ENCODE measurements at places on chromosomes 3 and 15.

DNA sequence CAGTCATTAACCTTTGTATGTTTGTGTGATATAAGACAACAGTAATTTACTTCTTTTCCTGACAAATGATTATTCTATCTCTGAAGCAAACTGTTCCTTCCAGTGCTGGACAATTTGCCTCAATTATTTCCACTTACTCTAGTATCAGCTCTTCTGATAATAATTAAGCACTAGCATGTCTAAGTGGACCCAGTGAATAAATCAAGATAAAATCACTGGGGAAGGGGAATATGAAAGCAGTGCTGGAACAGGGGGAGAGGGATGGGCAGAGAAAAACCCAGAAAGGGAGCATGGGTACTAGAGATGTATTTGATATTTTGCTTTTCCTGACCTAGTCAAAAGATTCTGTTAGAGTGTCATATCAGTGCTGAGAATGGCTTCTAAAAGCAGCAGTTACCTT, 54.2 kb downstream of the SYN2 start:
- H3K27ac ChIP-seq: no peak overlapping the region
- DNase-seq: no peak
- H3K4me3 ChIP-seq: no peak overlapping the region
- no peaks in the 10 kb centered on the region for H3K4me1 ChIP-seq
- H3K36me3 ChIP-seq: no peaks in the 10 kb centered on the region

- no peak overlapping the region for H3K4me3 ChIP-seq
- no peak for DNase-seq
- peaks cover 64% of the 10 kb centered on the region for H3K4me1 ChIP-seq
- H3K27me3 ChIP-seq: no peaks in the 10 kb centered on the region
- no peaks in the 10 kb centered on the region for H3K36me3 ChIP-seq
- no peak overlapping the region for H3K27ac ChIP-seq
Observed at GRCh38 chr15:58458076-58458475, 26.3 kb downstream of the LIPC start.

DNA sequence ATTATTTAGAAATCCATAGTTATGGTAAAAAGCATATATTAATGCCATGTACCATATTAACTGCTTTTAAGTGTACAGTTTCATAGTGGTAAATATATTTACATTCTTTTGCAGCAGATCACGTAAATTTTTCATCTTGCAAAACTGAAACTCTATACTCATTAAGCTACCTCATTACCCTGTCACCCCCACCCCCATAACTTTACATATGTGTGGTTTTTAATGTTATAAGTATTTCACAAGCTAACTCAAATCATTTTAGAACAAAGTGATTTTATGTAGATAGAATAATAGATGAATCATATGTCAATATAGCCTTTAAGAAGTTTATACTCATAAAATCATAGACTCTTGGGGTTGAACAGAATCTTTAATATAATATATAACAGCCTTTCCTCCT, 7.1 kb upstream of the TP63 start:
- no peak overlapping the region for H3K27ac ChIP-seq
- no peaks in the 10 kb centered on the region for H3K27me3 ChIP-seq
- no peak overlapping the region for H3K4me3 ChIP-seq
- no peak for DNase-seq
- H3K4me1 ChIP-seq: peaks cover 31% of the 10 kb centered on the region

GRCh38 chr15:69947394-69947793, 150.3 kb downstream of the TLE3 start:
- DNase-seq: no peak
- H3K27me3 ChIP-seq: peaks cover 7% of the 10 kb centered on the region
- no peak overlapping the region for H3K27ac ChIP-seq
- H3K36me3 ChIP-seq: no peaks in the 10 kb centered on the region
- H3K4me3 ChIP-seq: no peak overlapping the region

DNA sequence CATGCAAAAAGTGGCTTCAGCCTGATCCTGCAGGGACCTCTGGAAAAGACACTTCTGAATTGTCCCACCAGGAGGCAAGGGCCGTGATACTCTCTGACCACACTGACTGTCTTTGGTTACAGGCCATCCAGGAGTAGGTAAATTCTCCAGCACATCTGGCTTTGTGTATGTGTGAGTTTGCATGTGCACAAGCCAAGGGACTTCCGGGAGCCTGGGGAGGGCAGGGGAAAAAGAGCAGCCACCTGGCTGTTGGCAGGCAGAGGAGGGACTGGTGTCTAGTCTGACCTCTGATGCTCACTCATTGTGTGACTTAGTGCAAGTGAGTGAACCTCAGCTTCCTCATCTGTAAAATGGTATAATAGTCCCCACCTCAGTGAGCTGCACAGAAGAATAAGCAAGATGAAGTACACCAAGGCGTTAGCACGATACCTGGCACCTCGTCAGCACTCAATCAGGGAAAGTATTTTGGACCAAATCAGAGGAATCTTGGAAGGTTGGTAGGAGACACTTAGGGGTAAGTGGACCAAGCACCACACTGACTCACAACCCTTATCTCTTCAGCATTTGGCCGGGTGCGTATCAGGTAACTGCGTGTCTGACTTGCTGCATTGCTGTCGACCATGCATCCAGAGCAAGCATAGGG, 19.1 kb downstream of the KLHL6 start:
- H3K27ac ChIP-seq: no peak overlapping the region
- H3K36me3 ChIP-seq: peaks cover 23% of the 10 kb centered on the region
- no peaks in the 10 kb centered on the region for H3K27me3 ChIP-seq

GRCh38 chr3:121667333-121667732, 6.6 kb upstream of the HCLS1 start:
- H3K36me3 ChIP-seq: peaks cover 63% of the 10 kb centered on the region
- H3K4me1 ChIP-seq: no peaks in the 10 kb centered on the region
- H3K27me3 ChIP-seq: no peaks in the 10 kb centered on the region
- H3K4me3 ChIP-seq: no peak overlapping the region
- H3K27ac ChIP-seq: no peak overlapping the region

DNA sequence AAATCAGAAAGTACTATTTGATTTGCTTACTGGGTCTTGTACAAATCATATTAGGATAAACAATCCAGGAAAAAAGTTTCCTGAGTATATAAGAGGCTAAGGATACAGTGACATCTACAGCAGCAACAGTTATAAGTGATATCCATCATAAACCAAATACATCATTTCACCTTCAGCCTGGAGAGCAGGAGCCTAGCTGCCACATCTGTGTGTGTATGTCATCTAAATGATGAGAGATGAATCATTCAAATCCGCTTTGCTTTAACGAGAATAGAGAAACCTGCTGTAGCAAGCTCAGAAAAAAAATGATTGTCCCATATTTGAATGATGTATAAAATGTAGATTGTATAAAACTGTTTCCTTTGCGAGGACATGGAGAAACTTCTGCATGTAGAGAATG, 841.4 kb downstream of the SI start:
- H3K4me3 ChIP-seq: no peak overlapping the region
- H3K36me3 ChIP-seq: no peaks in the 10 kb centered on the region
- no peak for DNase-seq

GRCh38 chr3:113255100-113255853, 43.9 kb downstream of the BOC start:
- DNase-seq: no peak
- H3K36me3 ChIP-seq: no peaks in the 10 kb centered on the region
- peaks cover 3% of the 10 kb centered on the region for H3K27me3 ChIP-seq
- H3K4me1 ChIP-seq: peaks cover 6% of the 10 kb centered on the region
- H3K4me3 ChIP-seq: no peak overlapping the region

Measured in activated CD4-positive, alpha-beta memory T cell treated with anti-CD3 and anti-CD28 coated beads, Interleukin-2, amount 10 ng/mL, durations not matched to agents 7 days and 5 days (primary cell).